ENCODE measurements at places on chromosomes 6 and 20.

- DNase-seq: peak; percentile 30
These were observed at the start of gene PLEKHG1 for GRCh38 chr6:150599199-150600009. Gene PLEKHG1, plus strand, starts transcription at chr6:150599885. Its CDS starts 133,797 bp downstream, at chr6:150733682.

GRCh38 chr6:169804427-169804826, 53.0 kb downstream of the ERMARD start:
- DNase-seq: no peak

DNA sequence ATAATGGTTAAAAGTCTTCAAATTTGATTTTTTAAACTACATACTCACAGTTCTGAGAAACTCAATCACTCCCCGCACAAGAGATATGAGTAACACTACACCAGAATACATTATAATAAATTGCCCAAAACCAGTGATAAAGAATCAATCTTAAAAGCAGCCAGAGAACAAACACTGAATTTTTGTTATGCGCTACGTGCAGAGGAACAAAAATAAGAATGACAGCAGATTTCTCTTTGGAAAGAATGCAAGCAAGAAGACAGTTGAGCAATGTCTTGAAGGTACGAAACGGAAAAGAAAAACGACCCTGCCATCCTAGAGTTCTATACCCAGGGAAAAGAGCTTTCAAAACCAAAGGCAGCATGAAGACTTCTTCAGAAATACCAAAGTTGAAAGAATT, 216.7 kb downstream of the TTLL2 start:
- DNase-seq: no peak

DNA sequence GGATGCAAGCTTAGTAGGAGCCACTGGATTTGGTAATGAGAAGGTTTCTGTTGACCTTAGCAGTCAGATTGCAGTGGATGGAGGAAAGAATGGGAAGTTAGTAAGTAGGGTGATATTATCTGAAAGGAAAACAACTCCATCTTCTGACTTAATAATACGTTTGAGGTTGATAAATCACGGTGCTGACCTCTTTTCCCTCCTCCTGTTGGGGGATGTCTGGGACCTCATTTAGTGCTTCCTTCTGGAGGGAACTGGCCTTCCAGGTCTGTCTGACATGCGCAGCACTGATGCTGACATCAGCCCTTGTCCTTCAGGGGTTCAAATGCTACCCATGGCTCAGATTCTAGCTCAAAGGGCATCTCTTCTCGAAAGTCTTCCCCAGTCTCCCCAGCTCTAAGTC, 48.2 kb upstream of the AKAP12 start:
- DNase-seq: no peak

DNA sequence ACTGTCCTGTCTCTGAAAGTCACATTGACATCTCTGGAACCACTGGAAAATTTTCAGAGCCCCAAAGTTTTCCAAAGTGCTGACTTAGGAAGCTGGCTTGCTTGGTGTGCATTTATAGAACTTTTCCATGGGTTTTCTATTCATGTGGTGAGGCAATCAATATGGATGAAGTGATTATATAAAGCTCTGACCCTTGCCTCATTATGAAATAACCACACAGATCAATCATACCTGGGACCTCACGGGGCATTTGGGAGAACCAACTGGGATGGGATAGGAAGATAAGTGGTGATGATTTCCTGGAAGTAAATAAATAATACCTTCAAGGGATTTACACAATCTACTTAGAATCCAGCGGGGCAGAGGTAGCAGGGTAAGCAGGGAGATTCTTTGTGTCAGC, 22.9 kb upstream of the SIM1 start:
- DNase-seq: no peak

GRCh38 chr6:86016567-86016966, 373.9 kb upstream of the SYNCRIP start:
- no peak for DNase-seq

DNA sequence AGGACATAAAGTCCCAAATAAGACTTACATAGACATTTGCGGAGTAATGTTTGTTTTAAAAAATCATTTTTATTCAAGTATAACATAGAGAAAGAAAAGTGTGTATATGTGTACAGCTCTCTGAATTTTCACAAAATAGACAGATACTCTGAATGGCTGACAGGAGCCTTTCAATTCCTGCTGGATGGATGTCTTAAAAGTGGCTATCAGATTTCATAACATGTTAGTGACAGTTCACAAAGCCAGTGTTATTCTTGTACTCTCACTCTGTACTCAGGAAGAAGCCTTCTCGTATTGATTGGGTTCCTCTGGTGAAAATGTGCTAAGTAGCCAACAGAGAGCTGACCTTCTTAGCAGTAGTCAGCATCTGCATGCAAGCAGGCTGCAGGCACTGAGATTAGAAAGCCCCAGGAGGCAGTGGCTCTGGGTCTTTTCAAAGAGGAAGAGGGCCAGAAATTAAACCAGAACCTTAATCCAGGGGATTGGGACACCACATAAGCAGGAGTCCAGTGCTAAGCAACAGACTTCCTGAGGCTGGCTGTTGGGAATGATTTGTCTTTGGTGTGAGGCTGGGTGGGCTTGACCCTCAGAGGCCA, 19.7 kb downstream of the SLC17A4 start:
- no peak for DNase-seq

DNA sequence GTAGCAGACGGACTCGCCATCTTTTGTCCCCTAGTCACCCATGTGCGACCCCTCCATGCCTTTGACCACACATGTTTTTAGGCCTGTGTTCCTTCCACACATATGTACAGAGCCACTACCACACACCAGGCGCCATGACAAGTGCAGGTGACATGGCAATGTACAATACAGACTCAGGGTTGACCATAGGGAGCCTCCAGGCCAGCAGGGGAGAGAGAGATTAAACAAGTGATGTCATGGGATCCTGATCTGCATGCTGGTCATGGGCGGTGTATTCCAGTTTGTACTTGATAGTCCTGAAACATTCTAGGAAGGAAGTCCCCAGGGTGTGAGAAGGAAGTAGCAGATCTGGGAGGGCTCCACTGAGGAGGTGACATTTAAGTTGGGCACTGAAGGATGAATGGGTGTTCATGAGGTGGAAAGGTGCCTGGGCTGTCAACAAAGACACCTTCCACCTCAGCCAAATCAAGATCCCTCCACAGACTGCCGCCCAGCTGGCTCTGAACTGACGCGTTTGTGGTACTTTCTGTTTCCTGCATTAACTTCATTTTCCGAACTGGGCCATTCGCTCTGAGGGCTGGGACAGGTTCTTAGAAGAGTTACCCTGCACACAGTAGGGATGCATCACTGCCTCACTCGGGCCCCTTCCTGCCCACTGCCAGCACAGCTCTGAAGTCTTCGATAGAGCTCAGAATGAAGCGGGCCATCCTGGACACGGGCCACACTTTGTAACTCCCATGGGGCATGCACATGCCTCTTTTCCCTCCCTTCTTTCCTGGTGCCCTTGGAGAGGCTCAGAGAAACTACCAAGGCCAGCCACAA, 94.0 kb downstream of the NOL4L start:
- no peak for DNase-seq

GRCh38 chr6:87675004-87675681, 26.9 kb downstream of the AKIRIN2 start:
- DNase-seq: no peak

GRCh38 chr20:22698259-22698842, 114.0 kb upstream of the FOXA2 start:
- no peak for DNase-seq
